ENCODE measurements at places on chromosomes 5 and 9.

DNA sequence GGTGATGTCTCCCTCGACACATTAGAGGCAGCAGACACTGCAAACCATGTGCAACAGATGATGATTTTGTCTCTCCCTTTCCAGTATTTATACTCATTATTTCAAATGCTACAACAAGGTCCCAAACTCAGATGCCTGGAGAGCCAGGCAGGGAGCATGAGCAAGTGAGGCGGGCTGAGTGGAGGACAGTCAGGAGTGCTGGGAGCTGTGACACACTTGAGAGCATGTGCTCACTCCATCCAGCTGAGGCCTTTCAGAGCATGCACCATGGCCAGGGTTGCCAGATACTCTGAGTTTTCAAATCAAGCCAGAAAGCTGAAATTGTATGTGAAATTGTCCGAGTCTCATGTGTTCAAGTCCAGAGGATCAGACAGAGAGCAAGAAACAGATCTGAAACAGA is 55.8 kb upstream of the SLC2A8 start:
- DNase-seq = no peak

DNA sequence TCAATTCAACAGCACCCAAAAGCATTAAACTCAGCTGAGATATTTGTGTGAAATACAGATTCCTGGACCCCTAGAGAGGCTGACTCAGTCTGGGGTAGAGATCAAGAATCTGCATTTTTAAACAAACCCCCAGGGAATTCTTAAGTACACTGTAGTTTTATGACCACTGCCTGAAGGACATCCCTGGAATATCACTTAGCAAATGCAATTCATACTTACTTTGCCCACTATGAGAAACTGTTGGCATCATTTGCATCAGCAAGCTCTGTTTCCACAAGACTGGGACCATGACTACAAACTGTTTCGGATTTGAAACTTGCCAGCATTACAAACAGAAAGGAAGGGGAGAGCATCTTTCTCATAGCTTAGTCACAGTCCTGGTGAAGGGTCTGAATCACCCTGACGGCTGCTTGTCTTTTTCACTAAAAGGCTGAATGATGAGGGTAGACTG is 63.7 kb downstream of the MLLT3 start:
- DNase-seq = no peak

DNA sequence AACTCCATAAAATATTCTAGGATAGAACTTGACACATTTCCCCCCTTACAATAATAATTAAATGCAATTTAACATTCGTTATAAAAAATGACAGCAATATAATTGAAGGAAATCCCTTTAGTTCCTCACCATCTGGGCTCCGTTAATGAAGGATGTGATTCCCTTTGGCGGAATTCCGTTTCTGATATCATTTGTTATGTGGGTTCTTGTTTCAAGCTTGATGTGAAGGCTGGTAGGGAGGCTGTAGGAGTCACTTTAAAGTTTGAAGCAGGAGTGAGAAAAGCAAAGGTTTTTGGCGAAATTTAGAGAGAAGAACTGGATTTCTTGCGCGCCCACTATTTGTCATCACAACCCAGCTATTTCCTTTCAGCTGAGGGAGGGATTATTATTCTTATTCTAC is 4.0 kb downstream of the RGS7BP start:
- DNase-seq = no peak

DNA sequence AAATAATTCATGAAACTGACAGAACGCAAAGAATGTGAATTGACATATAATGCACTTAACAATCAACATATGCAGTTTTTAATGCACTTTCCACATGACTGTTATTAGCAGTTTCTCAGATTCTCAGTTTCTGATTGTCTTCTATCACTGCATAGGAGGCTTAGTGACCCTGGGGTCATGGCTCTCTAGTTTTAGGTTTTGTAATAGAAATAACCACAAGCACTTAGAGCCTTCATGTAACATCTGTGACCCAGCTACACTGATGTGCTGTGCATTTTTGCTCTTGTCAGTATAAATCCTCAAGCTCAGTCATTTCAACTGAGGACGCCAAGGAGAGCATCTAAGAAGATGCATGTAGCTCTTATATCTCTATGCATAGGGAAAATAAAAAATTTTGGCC is 163.1 kb upstream of the IZUMO3 start:
- DNase-seq = no peak

DNA sequence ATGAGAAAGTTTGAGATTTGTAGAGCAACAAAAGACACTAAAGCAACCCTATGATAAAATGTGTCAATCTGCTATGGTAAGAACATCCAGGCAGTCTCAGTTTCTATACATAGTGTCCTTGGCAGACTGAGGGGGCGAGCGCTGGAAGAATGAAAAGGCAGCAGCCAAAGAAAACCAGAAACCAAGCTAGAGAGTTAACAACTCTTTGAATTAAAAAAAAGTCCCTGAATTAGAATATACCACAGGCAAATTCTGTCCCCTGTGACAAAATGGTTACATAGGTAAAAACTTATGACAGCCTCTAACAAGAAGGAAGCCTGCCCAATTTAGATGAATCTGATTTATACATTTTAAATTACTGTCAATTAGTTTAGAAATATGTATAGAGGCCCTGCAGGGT is 106.7 kb downstream of the OXCT1 start:
- no peak for DNase-seq

GRCh38 chr5:52842111-52842510 is 54.4 kb downstream of the ITGA1 start:
- no peak for DNase-seq

- no peak for DNase-seq
Observed at GRCh38 chr9:107683566-107683965, 194.0 kb upstream of the KLF4 start.

DNA sequence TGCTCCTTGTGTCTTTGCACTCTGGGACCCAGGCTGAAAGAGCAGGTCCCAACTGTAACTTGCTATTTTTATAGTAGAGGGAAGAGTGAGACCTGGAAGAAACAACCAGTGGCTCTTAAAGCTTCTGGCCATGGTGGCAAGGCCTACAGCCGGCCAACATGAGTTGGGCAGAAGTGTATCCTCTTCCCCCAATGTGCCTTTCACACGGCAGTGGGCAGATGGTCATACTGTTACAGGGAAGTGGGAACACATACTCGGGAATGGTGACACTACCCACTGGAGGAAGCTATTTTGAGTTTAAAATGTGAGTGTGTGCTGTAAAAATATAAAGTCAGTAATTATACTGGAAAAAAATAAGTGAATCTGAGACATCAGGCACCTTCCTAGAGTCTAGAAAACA is 116.0 kb downstream of the MVB12B start:
- no peak for DNase-seq

GRCh38 chr5:125113328-125113727 is 366.9 kb upstream of the ZNF608 start:
- no peak for DNase-seq

- DNase-seq = no peak
Observed at GRCh38 chr5:171904886-171905285, 101.6 kb downstream of the FBXW11 start.

GRCh38 chr5:64794053-64794770 is 25.5 kb downstream of the CWC27 start:
- no peak for DNase-seq

GRCh38 chr9:134490446-134490845 is 151.2 kb upstream of the COL5A1 start:
- no peak for DNase-seq

DNA sequence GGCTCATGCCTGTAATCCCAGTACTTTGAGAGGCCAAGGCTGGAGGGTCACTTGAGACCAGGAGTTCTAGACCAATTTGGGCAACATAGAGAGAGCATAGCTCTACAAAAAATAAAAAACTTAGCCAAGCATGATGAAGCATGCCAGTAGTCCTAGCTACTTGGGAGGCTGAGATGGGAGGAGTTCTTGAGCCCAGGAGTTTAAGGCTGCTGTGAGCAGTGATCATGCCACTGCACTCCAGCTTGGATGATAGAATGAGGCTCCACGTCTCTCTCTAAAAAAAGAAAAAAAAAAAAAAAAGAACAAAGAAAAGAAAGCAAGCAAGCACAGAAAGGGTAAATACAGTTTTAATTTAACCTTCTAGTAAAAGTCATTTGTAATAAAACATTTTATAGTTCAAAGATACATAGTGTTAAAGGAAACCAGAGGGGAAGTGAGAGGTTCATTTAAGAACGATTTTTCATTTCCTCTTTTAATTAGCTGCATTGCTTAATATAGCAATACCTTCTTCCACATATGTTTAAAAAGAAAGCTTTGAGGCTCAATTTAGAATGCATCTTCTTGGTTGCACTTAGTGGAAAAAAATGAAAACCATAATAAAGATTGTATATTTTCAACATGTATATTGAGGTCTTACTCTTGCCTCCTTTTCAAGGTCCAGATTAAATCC is 14.9 kb downstream of the GAPT start:
- DNase-seq = no peak

DNA sequence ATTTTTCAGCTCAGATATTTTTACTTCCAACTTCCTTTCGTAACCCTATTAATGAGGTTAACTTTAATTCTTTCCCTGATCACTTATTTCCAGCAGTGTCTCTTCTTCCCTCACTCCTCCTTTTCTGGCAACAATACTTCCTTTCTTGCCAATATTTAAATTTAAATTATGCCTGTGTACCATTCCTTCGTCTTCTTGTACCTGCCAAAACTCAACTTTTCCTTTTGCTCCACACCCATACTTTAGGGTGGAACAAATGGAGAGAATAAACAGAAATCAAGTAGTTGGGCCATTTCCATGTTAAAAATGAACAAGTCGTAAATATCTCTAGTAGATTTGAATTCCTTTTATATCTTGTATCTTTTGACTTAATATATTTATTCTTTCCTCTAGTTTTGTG is 66.0 kb downstream of the FER start:
- DNase-seq = no peak

DNA sequence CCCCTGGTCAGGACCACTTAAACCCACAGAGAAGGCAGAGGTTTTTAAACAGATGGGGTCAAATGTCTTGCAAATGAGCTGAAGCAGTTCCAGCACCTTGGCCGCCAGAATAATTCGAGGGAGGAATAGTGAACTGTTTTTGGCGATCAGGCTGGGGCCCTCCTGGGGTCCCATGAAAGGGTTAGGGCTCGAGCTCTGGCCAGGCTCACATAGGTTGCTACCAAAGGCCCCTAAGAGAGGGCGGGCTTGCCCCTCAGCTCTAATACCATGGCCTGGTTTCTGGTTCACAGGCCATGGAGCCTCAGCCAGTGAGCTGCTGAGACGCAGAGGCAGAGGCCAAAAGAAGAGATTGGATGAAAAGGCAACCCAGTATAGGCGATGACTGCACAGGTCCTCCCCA is 74.8 kb upstream of the UBTD2 start:
- DNase-seq = no peak

GRCh38 chr5:115168829-115169486 is 750 bp downstream of the TRIM36 start:
- DNase-seq = no peak

- peak; percentile 67 for DNase-seq
Observed at GRCh38 chr9:85723215-85723614, 18.5 kb downstream of the AGTPBP1 start.

- DNase-seq = no peak
Observed at GRCh38 chr9:34518110-34518616, 4.6 kb downstream of the ENHO start.

- DNase-seq = no peak
Observed at GRCh38 chr9:10268531-10269485, 344.0 kb downstream of the PTPRD start.

- DNase-seq = no peak
Observed at GRCh38 chr5:117318528-117318927, 743.9 kb upstream of the SEMA6A start.

DNA sequence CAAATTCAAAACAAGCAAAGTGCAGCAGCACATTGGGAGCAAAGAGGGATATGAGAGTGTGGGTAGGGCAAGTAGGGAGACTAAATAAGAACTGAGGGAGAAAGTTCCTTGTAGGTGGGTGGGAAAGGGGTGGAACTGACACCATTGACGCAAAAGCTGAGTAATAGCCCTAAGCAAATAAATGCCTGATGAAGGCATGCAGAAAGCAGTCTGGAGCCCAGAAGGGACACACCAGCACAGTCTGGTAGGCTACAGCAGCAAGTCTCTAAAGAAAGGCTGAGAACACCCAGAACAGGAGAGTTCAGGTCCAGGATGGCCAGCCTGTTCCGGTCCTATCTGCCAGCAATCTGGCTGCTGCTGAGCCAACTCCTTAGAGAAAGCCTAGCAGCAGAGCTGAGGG is at the start of gene INSL4:
Gene INSL4 (plus strand): TSS at position 208 of the 400 bp plus-strand sequence. CDS start 105 bp downstream, at position 313.
- DNase-seq = no peak
